Stimulated activated CD8-positive, alpha-beta memory T cell treated with anti-CD3 and anti-CD28 coated beads, Interleukin-15, amount 100 ng/mL, for 4 hours (primary cell): ENCODE measurements at places on chromosomes 7 and 10.

DNA sequence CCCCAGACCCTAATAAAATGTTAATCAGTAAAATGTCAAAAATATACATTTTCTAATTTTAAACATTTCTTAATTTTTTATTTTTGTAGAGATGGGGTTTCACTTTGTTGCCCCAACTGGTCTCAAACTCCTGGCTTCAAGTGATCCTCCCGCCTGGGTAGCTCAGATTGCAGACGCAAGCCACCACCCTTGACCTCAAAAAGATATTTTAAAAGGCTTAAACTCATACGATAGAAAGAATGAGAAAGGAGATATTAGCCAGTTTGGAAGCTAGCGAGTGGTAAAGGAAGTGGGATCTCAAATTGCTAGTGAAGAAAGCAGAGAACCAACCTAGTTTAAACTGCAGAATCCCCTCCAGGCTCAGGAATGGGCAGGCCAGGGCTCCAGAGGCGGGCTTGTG lies 4.5 kb downstream of the WIPI2 start:
- DNase-seq: no peak

DNA sequence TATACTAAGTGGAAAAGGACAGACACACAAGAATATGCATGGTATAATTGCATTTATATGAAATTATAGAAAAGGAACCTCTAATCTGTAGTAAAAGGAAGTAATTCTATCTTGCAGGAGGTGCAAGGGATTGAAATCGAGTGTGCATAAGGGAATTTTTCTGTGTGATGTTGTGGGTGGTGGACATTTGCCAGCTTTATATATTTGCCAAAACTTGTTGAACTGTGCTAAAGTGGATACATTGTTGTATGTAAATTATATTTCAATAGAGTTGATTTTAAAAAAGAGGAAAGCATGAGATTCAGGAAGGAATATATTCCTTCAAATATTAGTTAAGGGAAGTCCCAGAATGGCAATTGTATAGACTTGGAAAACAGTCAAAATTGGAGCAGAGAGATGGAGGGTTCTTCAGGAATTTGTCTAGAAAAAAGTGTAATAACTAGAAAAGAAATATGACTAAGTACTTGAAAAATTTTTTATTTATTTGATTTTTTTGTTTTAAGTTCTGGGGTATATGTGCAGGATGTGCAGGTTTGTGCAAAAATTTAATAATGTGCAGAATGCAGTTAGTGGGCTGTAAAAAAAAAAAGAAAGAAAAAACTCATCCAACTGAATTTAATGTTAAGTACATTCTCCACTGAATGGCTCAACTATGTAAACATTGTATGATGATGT lies 96.1 kb downstream of the ARL4A start:
- DNase-seq: no peak

DNA sequence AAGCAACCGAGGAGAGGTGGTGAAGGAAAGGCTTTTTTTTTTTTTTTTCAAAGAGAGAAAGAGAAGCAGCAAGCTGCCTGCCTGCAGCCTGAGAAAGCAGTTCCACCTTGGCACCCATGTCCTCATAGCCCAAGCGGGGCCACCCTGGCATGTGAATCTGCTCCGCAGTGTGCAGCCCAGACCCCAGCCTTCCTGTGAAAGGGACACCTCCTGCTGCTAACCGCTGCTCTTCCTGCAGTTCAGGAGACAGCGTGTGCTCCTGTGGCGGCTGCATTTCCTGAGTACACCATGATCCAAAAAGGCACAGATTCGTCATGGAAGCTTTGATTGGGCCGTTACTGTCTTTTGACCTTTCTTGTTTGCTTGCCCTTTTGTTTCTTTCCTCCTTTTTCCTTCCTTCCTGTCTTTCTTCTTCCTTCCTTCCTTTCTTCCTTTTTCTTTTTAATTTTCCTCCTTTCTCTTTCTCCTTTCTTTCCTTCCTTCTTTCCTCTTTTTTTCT lies 38.1 kb downstream of the IKZF1 start:
- no peak for DNase-seq

- DNase-seq: no peak
These were observed 263.0 kb downstream of the BAMBI start for GRCh38 chr10:28940158-28940888.

DNA sequence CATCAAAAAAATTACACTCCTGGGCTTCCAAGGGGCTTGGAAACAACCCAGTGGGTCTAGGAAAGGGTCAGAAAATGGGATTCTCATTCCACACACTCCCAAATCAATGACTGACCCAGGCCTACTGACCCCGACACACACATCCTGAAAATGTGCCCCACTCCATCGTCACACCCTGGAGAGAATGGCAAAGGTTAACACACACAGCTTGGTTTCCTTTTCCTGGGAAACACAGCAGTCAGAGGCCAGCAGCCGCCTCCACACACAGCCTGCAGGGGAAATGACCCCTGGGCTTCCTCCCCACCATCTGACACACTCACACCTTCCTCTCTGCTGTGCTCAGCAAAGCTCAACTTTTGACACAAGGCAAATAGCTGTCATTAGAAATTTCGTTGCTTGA lies 42.9 kb downstream of the SH3PXD2A start:
- DNase-seq: no peak

DNA sequence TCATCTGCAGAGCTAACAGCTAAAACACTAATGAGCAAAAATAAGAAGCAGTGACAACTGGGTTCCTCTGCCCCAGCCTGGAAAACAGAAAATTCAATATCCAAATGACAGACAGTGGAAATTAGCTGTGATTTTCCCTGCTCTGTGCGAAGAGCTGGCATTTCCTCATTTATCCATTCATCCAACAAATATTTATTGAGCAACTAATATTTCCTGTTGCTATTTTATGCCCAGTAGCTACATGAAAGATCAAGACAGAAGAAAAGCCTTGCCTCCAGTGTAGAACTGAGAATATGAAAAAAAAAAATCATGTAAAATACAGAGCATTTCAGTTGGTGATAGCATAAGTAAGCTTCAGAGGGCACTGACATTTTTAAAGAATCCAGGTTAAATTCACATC lies 140.9 kb downstream of the ABCA13 start:
- DNase-seq: no peak

- DNase-seq: peak; percentile 78
These were observed at the start of gene RASSF4 for GRCh38 chr10:44959247-44960087. Gene RASSF4 (plus strand): TSS chr10:44959802. CDS start chr10:44970203, 10,401 bp downstream.

DNA sequence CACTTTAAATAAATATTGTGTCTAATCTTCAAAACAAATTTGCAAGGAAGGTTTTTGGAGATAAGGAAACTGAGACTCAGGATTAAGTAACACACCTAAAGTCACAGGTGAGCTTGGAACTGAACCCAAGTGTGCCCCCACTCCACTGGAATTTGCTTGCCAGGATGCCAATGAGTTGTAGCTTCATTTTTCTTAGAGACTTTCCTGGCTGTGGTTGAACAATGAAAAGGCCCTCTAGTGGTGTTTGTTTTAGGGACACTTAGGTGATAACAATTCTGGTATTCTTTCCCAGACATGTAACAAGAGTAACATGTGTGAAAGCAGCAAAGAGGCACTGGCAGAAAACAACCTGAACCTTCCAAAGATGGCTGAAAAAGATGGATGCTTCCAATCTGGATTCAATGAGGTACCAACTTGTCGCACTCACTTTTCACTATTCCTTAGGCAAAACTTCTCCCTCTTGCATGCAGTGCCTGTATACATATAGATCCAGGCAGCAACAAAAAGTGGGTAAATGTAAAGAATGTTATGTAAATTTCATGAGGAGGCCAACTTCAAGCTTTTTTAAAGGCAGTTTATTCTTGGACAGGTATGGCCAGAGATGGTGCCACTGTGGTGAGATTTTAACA lies 1.5 kb downstream of the IL6 start:
- DNase-seq: no peak

GRCh38 chr7:115782696-115783490 lies 247.7 kb downstream of the TFEC start:
- DNase-seq: no peak

GRCh38 chr7:130374507-130374906 lies 5.8 kb upstream of the CPA1 start:
- DNase-seq: no peak

- no peak for DNase-seq
These were observed 35.4 kb upstream of the PODXL start for GRCh38 chr7:131591687-131592319.

DNA sequence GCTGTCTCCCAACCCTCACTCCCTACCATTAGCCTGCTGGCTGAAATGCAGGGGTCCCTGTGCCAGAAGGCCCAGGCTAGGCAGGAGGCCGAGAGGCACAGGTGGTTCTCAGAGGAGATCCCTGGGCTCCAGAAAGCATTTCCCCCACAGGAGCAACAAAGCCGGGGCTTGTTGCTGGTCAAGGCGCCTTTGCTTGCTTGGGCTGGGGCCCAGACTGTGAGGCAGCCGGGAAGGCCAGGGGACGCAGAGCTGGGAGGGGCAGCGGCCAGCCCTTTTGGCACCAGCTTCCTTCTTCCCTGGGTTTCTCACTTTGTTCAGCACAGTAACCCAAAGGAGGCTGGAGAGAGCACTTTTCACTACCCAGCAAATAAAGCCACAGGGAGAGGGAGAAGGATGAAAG lies 48.6 kb downstream of the FBXW4 start:
- DNase-seq: no peak

- DNase-seq: no peak
These were observed 36.7 kb upstream of the PRPS1L1 start for GRCh38 chr7:18064242-18064838.

DNA sequence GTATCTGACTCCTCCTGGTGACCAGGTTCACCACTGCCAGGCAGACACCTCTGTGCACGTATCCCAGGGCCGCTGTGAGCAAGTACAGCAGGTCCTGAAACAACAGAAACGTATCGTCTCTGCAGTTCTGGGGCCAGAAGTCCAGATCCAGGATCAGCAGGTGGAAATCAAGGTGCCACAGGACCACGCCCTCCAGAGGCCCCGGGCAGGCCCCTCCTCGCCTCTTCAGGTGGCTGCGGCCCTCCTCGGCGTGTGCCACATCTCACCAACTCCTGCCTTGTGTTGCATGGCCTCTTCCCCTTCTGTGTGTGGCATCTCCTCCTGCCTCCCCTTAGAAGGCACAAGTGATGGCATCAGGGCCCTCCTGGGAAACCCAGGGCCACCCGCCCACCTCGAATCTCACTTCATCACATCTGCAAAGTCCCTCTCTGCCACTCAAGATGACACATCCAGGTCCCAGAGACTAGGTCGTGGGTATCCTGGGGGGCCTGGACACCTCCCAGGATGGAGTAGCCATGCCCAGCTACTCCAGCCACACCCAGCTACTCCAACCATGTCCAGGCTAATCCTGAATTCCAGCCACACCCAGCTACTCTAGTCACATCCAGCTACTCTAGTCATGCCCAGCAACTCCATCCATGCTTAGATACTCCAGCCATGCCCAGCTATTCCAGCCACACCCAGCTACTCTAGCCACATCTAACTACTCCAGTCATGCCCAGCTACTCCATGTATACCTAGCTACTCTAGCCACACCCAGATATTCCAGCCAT lies 52.6 kb upstream of the DNAAF5 start:
- DNase-seq: no peak

DNA sequence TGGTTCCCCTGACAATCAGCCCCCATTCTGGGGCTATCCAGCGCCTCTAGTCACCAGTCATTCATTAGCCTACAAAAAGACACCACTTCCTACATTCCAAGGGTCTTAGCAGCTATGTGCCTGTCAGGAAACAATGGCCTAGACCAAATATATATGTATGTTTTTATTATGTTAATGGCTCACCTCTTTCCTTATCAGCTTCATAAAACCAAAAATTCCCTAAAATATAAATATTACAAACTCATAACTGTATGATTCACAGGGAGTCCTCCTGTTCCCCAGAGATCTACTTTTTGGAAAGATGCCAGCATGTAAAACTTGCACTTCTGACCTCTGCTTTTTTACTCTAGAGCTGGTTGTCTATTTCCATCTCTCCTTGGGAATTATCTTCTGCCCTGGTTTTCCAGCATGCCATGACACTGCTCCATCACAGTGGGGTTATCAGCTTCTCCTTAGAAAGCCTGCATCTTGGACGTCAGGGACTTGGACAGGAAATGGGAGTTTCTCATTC lies 79.2 kb downstream of the ABCA13 start:
- DNase-seq: no peak

DNA sequence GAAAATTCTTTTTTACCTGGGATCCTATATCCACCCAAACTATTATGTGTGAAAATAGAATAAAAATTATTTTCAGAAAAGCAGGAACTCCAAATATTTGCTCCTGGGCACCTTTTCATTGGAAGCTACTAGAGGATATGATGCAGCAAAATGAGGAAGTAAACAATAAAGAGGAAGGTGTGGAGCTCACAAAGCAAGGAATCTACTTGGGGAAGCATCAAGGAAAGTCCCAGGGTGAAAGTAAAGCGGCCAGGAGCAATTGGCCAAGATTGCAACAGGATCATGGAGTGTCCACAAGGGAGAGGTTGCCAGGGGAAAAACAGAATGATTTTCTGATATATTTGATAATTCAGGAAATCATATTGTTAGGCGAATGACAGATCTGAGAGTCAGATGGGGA lies 80.8 kb downstream of the CARD11 start:
- DNase-seq: no peak

DNA sequence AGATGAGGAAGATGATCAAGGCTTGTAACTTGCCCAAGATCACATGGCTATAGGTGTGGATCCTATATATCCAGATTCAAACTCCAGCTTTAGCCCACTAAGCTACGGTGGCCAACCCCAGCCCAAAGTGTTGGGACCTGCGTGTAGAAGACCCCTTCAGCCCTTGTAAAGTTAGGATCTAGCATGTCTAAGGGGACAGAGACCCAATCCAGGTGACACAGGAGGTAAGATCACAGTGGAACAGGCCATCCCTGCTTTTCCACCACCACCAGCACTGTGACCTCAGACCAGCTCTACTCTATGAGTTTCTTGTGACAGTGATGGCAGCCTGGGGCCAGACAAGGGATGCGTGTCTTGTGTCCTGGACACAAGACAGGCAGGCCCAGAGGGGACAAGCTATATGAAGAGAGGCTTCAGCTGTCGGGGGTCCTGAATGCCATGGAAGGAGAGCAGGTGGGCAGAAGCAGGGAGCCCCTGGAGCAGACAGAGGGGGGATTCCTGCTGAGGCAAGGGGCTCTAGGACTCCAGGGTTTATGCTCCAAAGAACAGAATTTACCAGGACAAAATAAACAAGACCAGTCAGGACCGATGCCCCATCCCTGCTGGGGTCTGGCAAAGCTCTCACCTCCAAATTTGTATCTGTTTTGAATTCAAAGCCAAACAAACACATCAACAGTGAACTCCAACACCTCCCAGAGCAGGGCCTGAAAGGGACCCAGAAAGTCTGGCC lies 10.4 kb downstream of the GPRIN2 start:
- DNase-seq: no peak

DNA sequence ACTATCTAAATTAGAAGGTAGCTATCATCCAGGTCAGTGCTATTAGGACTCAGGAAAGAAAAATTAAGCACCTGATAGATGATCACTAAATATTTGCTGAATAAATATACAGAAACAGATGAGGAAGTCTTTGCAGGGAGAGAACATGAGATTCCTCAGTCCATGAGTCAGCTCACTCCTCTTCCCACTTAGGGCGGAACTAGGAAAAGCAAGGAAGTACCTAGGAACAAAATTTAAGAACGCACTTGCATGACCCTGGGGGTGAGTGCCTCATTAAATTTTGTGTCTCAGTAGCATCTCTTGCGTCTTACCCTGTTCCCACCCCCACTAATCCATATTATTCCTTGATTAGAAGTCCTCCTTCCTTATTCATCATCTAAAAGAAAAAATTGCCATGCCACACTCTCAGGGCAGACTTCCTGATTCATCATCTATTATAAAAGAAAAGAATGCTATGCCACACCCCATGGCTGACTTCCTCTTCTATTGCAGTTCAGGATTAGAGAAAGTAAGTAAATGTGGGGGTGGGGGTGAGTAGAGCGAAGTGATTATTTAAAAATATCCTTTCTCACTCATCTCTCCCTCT lies 208.8 kb downstream of the THSD7A start:
- no peak for DNase-seq

GRCh38 chr7:48105045-48105444 lies 16.0 kb downstream of the UPP1 start:
- DNase-seq: no peak
